ENCODE measurements at places on chromosomes 2 and 18.

DNA sequence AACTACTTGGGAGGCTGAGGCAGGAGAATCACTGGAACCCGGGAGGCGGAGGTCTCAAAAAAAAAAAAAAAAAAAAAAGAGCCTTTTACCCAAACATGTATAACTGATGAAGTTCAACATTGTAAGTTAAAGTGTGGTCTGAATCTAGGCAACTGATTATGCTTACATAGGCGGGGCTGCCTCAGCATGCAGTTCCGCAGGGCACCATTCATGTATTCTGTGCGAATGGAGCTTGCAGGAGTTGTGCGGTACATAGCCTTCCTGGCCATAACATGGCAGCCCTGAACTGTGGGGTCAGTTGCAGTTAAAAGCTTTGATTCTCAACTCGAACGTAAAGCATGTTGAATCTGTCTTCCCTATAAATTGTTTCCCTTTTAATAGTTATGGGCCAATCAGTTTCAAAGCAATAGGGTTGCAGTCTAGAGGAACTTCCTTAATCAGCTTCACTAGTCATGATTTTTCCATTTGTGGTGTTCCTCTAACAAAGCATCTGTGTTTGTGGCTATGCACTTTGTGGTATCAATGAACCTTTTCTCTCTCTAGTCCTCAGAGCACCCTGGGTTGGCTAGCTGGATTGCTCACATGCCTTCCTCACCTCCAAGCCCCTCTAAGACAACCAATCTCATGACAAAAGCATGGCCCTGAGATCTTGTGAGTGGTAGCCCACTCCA is 30.6 kb upstream of the CEP68 start:
- no peak for DNase-seq

DNA sequence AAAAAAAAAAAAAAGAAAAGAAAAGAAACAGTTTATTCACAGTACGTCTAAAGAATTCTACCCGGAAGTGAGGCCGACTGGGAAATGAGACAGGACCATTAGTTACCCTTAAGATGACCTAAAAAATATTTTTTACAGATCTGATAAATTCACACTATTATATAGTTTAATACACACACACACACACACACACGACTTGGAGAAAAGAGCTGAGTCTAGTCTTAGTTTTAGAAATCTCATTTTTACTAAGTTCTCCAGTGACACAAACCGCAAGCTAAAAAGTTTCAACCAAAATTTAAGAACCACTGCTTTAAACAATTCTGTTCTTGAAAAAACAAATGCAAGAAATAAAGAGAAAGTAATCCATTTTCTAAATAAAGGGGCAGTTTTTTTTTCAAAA is 27.1 kb downstream of the ST3GAL5 start:
- DNase-seq: no peak

GRCh38 chr2:158676696-158677095 is 118.4 kb upstream of the DAPL1 start:
- DNase-seq: no peak

DNA sequence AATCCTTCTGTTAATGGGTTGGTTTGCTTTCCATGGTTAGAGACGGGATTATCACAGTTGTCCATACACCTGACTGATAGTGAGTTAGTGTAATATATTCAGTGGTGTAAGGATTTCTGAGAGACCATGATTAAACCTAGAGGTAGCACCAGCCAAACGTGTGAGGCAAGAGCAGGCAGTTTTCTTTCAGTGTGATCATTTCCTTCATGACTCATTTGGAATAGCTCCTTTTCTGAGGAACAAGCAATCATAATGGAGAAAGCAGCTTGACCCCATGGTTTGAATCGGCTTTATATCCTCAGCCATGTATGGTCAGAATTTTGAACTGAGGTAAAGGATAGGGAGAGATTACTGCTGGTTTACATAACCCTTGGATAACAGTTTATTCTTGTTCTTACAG is 2.9 kb downstream of the MXD1 start:
- DNase-seq: peak; percentile 92

DNA sequence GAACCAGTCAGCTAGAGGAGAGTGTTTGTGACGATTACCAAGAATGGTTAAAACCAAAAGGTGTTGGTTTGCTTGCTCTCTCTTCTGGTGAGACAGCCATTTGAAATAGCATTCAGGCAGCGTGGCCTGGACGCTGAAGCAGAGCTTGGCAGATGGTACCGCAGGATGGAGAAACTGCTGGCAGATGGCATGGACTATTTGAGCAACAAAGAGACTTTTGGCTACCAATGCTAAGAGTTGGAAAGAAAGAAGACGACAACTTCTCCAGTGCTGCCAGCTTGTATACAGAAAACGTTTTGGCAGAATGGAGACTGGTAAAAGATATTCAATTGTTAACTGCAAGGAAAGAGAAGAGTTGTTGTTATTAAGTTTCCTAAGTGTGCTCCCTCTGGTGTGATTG is 315.0 kb downstream of the PARD3B start:
- no peak for DNase-seq

DNA sequence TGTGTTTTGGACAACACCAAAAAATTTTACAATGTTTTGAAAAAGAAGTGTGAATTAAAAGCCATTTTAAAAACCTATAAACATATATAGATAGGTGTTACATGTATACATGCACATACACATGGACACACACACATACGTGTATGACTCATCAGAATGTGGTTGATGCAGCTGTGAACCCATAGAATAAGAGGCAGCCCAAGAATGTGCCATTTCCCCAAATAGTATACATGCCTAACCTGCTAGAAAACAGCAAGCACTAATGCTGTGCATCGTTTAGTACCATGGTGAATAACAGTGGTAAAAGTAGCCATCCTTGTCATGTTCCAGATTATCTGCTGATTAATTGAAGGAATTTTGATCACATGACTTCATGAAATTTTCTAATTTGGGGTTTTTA is 149.0 kb downstream of the DSEL start:
- DNase-seq: peak; percentile 29

GRCh38 chr2:150885236-150885635 is 376.4 kb downstream of the RBM43 start:
- DNase-seq: peak; percentile 37
